ENCODE measurements at places on chromosomes 7 and 10.

- peak; percentile 10 for DNase-seq
Observed at GRCh38 chr7:3272691-3273141, 28.3 kb upstream of the SDK1 start.

- DNase-seq: no peak
Observed at GRCh38 chr7:71254751-71255150, 122.8 kb downstream of the GALNT17 start.

DNA sequence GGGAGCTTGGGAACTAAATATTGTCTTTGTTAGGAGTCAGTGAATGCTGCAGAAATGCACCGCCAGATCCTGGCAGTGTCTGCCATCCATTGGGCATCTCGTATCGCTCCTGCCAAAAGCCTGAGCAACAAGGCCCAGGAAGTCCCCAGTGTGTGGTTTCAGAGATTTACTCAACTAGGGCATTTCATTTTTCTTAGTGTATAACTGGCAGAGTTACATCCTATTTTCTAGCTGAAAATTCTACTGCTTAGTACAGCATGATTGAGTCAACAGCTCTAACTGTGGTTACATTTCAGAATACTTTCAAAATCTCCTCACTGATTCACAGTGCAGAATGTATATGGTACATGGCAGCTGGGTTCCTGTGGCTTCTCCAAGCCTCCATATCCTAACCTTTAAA is 95.8 kb upstream of the CREB5 start:
- no peak for DNase-seq

GRCh38 chr10:99279626-99280111 is 44.0 kb upstream of the HPSE2 start:
- DNase-seq: no peak

GRCh38 chr7:55474944-55475854 is 97.1 kb downstream of the VOPP1 start:
- no peak for DNase-seq

DNA sequence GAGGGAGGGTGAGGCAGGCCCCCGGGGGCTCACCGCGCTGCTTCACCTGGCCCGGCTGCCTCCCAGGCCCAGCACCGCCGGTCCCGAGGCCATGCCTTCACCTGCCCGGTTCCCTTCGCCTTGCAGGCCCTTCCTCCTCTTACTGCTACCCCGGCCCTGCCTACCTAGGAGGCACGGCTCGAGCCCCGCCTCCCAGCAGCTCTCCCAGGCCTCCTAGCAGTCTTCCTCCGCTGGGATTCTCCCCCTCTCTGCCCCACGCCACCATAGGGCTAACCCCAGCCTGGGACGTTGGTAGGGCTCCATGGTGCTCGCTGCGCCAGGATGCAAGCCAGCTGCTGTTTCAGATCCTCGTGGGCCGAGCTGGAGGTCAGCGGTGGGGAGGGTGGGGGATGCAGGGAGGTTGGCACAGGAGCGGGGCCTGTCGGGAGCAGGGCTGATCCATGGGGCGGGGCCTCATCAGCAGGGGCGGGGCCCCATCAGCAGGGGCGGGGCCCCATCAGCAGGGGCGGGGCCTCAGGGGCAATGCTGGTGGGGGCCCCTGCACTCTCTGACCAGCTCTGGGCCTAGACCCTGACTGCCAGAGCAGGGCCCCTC is 63.3 kb downstream of the RASGEF1A start:
- no peak for DNase-seq

DNA sequence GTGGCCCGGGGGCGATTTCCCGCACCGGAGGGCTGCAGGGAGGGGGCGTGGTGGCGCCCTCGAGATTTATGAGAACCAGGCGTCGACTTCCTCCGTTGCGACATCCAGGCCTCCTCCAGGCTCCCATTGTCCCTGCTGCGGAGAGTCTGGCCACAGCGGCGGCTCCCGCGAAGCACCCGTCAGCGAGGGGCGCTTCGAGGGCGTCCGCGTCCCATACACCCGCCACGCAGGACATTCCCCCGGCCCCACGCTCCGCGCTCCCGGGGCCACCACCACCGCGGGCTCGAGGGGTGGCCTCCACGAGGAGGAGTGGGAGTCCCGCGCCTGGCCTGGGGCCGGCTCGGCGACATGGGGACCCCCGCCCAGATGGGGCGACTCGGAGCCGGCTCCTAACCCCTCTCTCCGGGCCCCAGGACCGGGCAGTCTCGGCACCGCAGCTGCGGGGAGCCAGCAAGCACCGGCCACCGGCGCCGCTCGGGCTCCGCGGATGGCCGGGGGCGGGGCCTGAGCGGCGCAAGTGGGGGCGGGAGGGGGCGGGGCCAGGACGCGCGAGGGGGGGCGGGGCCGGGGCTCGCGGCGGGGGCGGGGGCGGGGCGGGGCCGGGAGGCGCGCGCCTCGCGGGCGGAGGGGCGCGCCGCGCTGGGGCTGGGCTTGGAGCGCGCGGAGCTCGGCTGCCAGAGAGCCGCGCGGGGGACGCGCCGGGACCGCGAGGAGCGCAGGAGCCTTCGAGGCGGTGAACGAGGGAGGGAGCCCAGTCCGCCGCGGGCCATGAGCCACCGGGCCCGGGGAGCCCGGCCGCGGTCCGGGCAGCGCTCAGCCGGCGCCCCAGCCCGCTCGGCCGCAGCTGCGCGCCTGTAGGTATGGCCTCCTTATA is at the start of gene SH2B2:
Gene SH2B2 (plus strand): TSS at position 632 of the 874 bp plus-strand sequence. CDS start 13,683 bp downstream, outside the sequence.
- DNase-seq: peak; percentile 44

DNA sequence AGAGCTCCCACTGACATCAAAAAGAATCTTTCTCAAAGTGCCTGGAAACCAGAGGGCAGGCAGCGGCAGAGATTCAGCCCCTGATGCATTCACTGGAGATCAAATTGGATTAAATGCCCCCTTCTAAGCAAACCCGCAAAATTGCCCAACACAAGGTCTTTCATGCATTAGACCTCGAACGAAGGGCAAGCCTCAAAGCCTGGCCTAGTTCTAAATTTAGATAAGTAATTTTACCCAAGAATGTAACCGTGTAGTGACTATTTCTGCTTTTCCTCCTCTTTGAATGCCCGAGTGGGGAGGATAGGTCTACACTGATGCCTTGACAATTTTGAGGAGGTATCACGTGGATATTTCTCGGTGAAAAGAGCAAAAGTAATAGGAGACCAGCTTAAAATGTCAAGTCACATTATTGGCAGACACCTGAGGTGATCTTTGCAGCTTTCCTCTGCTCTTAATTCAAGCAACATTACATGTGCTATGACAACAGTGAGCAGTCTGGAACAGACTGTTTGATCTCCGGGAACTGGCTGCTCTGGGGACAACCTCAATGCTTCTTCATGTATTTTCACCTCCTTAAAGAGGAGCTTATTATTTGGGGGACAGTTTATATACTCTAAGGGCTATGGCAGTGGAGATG is 1263.5 kb upstream of the AUTS2 start:
- DNase-seq: no peak

- no peak for DNase-seq
Observed at GRCh38 chr7:11436316-11436715, 395.7 kb downstream of the THSD7A start.

DNA sequence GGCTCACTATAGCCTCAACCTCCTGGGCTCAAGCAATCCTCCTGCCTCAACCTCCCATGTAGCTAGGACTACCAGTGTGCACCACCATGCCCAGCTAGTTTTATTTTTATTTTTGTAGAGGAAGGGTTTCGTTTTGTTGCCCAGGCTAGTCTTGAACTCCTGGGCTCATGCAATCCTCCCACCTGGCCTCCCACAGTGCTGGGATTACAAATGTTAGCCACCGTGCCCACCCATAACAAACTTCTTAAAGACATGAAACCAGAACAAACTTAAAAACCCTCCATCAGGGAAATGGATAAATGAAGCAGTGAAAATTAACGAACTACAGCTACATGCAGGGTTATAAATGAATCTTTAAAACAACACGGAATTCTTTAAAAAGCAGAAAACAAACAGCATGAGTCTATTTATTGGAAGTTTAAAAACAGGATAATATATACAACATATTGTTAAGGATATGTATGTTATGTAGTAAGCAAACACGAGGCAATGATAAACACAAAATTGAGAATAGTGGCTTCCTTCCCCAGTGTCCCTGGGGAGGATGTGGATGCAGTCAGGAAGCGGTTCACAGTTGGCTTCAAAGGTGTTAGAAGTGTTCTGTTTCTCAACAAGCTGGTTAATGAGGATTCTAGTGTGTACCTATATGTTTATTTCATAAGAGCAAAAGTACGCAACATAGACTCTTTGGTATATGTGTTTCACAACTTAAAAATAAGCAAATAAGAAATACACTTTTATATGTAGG is 128.2 kb upstream of the IMMP2L start:
- no peak for DNase-seq

GRCh38 chr7:134357486-134357885 is 40.8 kb upstream of the SLC35B4 start:
- DNase-seq: no peak

GRCh38 chr7:101702362-101702850 is 73.3 kb upstream of the MYL10 start:
- DNase-seq: no peak

GRCh38 chr7:137360087-137360679 is 16.6 kb upstream of the PTN start:
- DNase-seq: no peak

DNA sequence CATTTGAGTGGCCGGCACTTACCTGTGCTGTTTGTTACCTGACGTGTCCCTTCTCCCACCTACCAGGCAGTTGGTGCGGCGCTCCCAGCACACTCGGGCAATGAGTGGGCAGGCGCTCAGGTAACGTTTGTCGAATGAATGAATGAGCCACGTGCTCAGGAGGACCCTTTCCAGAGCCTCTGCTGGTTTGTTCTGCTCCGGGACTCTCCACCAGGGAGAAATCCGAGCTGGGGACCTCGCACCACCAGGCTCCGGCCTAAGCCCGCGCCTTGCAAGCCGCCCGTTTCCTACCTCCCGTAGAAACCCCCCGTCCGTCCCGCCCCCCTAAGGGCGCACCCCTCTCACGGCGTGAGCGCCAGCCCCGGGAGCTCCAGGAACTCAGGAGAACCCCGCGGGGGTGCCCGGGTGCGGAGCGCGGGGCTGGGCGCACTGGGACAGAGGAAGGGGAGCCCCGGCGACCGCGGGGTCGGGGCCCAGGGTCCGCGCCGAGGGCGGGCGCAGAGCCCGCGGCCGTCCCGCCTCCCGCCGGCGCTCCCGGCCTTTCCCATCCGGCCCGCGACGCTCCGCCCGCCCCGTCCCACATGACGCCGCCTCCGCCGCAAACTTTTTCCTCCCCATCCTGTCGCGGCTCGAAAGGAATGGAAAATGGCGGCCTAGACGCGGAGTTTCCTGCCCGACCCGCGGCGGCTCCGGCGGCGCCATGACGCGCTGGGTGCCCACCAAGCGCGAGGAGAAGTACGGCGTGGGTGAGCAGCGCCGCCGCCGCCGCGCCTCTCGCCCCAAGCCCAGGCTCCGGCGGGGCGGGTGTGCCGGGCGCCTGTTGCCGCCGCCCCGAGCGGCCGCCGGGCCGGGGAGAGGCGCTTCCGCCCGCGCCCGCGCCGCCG is at the start of gene DOCK1:
Gene DOCK1 (plus strand): TSS at position 611 of the 884 bp plus-strand sequence. CDS start 90 bp downstream, at position 701.
- DNase-seq: peak; percentile 69

GRCh38 chr10:32060347-32060746 is 4.1 kb upstream of the KIF5B start:
- DNase-seq: no peak

DNA sequence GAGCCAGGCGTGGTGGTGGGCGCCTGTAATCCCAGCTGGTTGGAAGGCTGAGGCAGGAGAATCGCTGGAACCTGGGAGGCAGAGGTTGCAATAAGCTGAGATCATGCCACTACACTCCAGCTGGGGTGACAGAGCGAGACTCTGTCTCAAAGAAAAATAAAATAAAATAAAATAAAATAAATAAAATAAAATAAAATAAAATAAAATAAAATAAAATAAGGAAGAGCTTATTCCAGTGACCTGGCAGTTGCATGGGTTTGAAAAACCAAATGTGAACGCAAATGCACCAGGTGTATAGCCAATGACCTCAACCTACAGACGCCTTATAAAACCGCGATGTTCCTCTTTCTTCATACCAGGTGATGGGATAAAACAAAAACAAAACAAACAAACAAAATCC is 995.7 kb downstream of the TYW1 start:
- no peak for DNase-seq

DNA sequence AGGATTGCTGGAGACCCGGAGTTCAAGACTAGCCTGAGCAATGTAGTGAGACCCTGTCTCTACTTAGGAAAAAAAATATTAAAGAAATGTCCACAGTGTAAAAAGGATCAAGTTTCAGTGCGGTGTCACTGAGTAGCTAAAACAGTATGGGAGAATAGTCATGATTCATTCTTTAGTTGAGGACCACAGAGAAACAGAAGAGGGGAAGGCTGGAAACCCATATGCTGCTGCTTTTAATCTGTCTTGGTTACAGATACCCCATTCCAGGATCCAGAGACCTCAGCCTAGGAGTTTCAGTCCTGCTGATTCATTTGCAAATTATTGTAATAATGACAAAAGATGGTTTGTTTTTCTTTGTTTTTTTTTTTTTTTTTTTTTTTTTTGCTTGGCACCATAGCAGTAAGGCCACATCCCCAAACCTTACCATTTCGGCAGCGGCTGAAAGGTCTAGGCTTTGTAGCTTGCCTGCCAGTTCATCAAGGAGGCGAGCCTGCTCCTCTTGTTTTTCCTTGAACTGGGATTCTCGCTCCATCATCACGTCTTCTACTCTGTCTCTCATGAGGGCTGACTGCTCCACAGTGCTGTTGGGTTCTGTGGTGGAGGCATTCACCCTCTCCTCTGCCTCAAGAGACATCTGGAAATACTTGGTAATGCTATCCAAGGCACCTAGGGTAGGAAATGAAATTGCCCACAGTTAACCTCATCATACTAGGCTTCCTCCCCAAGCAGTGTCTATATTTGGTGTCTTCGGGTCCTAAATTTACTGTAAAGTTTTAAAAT is 44.2 kb downstream of the DLD start:
- no peak for DNase-seq

- no peak for DNase-seq
Observed at GRCh38 chr10:86306628-86307278, 59.8 kb downstream of the GRID1 start.

- DNase-seq: no peak
Observed at GRCh38 chr7:17147409-17147808, 151.0 kb upstream of the AHR start.

DNA sequence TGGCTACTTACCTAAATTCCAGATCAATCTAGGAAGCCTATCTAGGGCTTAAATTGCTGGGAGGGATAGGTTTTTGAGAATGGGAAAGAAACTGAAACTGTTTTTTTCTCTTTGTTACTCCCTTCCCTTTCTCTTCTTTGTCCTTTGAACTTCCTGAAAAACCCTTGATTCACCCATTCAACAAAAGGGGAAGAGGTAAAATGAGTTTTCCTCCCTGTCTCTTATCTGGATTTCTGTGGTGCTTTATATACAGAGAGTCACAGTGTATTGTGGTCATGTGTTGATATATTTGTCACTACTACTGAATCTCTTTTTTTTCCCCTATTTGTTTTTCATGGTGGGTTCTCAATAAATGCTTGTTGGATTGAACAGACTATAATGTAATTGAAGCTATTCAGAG is 19.8 kb upstream of the NUP205 start:
- DNase-seq: no peak

- no peak for DNase-seq
Observed at GRCh38 chr7:132488634-132489302, 87.5 kb downstream of the PLXNA4 start.

All from endothelial cell of umbilical vein (primary cell).